ENCODE measurements at places on chromosomes 1 and 21.

GRCh38 chr1:67586596-67586995 lies 98.4 kb upstream of the GADD45A start:
- no peak for DNase-seq

- DNase-seq, result no peak
Observed at GRCh38 chr1:172533513-172534151, 682 bp downstream of the SUCO start.

DNA sequence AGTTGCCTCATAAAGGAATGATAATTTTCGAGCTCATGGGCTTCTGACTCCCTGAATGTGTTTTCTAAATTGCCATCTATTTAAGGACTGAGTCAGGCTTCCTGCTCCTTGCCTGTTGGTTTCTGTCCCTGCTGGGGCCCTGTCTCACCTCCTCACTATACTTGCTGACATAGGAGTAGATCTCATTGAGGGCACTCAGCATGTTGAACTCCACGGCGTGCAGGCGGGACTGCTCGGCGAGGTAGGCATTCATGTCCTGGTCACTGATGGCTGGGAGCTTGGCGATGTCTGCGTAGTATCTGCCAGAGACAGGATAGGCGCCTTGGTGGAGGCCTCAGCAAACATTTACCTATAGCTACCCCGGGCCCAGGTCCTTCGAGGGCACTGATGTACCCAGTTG lies 116.9 kb upstream of the CD34 start:
- no peak for DNase-seq

- no peak for DNase-seq
Observed at GRCh38 chr1:4422504-4423289, 231.7 kb upstream of the AJAP1 start.

- no peak for DNase-seq
Observed at GRCh38 chr1:201307231-201307630, 23.9 kb downstream of the PKP1 start.

DNA sequence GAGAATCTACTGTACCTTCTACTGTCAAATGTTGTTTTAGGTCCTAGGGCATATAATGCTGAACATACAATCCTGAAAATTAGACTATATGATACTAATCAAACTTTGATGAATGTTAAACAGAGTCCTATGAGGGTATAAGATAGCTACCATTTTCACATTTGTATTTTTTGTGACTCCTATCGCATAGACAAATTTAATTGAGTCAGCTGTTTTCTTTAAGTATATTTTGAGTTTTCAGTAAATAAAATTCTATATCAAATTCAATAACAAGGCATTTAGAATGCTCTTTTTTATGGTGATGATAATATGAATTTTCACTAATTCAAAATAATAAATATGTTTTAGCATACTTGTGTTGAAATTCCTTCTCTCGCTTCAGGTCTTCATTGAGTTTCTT lies 10.0 kb downstream of the LRRC39 start:
- DNase-seq, result no peak

DNA sequence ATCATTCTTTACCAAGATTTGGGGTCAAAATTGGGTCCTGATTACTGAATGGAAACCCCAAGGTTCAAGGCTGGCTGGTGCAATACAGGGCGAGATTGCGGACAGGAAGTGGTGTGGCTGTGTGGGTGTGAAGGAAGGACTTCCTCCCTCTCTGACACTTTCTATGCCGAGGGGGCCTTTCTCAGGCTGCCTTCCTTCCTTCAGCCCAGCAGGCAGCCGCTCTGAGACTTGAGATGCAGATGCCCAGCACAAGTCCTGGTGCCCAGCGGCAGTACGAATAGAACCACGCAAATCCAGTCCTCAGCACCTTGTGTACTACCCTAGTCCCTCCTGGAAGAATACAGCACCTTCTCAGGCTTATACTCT lies 16.3 kb downstream of the BATF3 start:
- no peak for DNase-seq

DNA sequence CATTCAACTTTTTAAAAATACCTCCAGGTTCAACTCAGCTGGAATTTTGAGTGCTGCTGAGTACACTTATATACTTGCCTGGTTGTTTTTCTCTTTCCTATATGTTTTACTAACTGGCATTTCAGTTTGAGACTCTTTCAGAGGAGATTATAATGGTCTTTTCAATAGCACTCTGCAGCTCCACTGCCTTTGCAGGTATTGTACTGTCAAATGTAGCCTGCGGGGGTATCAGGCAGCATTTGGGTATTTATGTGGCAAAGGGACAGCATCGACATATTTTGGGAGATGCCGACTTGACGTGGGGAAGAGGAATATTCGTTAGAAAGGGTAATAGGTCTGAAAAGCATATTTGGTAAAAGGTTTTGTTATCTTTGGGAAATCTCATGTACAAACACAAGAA lies 11.1 kb upstream of the TGFBR3 start:
- no peak for DNase-seq

DNA sequence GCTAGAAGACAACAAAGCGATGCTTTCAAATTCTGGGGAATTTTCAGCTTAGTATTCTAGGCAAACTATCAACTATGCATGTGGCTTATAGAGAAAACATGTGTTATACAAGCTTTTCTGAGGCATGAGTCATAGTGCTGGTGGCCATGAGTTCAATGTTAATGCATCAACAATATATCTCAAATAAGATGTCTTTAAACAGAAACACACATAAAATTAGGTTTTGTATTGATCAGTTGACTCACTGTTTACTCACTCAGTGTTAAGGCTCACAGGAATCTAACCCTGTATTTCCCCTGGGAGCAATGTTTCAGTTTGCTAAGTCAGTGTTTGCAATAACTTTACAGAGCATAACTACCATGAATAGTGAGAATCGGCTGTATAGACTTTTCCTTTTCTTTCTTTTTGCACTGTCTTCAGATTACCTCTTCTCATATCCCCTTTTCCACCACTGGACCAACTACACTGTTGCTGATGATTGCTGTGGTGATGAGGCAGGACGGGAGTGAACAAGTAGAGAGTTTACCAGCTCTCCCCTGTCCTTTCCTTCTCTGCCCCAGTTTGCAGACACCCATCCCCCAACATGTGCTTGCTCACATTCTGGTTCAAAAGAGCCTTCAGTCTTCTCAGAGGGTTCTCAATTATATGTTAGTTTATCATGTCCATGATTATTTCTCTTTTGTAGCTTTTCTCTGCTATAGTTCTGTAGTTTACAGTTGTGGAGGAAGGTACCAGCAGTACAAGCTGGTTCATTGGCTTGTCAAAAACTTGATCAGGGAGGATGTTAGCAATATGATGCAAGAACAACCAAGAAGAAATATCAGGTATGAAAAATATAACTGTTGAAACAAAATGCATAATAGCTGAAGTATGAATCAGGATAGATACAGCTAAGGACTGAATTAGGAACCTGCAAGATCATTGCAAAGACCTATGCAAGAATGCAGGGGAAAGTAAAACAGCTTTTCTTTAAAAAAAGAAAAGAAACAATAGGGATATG lies 23.9 kb downstream of the CD2 start:
- DNase-seq, result no peak

GRCh38 chr1:225409051-225409450 lies 18.8 kb downstream of the LBR start:
- DNase-seq, result no peak

- no peak for DNase-seq
Observed at GRCh38 chr21:15010645-15011044, 54.2 kb downstream of the NRIP1 start.

GRCh38 chr1:109427171-109427467 lies 871 bp upstream of the PSMA5 start:
- no peak for DNase-seq

- no peak for DNase-seq
Observed at GRCh38 chr1:219699870-219700269, 87.0 kb upstream of the ZC3H11B start.

- no peak for DNase-seq
Observed at GRCh38 chr1:62312698-62313097, 6.5 kb downstream of the KANK4 start.

- no peak for DNase-seq
Observed at GRCh38 chr1:18176619-18177018, 69.0 kb downstream of the IGSF21 start.

DNA sequence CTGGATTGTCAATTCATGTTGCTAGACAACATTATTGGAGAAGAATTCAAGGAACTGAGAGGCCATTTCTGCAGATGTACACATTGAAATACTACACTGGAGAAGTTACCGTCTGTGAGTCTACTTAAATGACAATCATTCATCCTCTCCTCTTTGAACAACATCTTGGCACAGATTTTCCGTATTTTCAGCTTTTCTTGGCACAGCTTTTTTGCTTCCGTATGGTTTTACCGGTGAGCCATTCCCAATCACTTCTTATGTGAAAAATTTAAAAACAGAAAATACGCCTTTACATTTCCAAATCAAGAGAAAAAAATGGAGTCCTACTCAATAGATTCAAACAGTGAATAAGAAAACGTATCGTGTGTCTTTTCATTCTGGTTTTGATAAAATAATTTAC lies 1493.7 kb downstream of the AMY1C start:
- DNase-seq, result no peak

DNA sequence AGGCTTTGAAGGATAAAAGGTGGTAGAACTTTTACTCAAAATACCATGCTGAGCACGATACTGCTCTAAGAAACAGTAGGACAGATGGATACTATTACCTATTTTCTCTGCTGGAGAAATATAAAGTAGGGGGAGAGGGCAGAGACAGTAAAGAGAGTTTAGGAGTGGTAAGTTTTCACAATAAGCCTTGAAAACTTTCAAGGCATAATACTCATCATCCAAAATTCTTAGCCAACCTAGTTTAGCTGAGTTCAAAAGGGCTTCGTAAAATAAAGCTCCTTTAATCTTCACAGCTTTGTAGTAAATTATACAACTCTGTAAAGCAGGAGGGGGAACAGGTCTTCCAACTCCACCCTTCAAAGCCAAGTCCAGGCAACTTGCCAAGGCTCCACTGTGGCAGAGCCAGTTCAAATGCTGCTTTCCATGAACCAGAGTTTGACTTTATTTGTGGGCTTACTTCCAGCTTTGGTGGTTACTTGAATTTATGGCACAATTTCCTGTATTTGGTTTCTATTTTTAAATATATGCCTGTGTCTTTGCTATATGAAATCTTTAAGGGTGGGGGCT lies 15.5 kb downstream of the TEX38 start:
- no peak for DNase-seq

DNA sequence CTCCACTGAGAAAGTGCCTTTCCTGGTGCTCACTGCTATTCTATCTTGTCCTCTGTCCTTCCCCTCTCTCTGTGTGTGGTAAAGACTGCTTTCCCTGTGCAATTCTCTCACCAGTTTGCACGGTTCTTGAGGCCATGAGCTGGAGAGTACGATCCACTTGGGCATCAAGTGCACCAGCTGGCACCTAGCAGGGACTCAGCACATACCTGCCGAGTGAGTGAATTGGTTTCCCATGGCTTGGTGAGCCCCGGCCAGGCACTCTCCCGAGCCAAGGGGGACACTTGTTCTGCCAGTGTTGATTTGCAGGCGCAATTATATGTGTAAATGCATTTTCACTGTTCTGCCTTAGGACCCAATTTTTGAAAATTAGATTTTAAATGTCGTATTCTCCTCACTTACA lies 313.5 kb downstream of the DISC1 start:
- no peak for DNase-seq

- DNase-seq, result no peak
Observed at GRCh38 chr21:44354775-44355771, 1.7 kb downstream of the TRPM2 start.

DNA sequence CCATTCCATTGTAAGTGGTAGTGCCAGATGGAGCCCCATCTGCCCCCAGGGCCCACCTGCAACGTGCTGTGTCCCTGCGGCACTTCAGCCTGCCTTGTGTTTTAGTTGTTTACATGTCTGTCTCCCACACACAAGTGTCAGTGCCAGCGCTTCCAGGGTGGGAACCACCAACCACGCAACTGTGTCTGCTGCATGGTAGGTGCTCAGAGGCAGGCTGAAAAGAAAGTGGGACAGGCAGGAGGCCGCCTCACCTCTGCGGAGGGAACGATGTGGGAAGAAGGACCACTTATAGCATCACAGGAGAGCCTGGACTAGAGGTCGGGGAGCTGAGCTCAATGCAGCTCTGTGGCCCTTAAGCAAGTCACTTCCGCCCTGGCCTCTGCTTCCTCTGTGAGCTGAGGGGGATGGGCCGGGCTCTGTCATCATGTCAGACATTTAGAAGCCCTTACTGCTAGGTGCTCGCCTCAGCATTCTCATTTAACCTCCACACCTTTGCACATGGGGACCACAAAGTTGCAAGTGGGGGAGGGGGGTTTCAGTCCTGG lies 17.9 kb downstream of the SLC9A1 start:
- no peak for DNase-seq

DNA sequence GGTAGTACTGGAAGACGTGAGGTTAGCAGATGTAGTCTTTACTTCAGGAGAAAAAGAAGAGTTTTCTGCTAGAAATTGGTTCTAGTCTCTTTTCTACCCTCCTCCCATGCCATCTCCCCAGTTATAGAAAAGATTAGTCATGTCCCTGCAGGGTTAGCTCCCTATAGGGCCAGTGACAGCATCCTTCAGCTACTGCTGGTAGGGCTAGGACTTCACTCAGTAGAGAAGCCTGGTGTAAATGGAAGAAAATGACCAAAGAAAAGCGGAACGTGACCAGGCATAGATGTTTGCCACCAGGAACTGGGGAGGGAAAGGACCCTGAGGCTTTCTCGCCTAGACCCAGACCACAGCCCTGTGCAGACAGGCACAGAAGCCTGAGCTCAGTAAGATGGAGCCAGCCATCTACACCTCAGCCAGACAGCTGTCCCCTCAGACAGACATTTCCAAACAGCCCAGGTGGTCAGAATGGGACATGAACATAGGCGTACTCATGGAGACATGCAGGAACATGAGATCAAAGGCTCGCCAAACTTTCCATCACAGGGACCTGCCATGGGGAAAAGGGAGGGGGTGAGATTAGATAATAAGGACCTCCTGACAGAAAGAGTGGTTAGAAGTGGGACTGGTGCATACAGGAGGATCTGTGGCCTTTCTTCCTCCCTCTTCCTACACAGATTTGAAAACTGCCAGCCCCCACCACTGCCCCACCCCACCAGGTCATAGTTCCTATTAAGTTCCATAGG lies 23.5 kb upstream of the SLAMF9 start:
- DNase-seq, result no peak

DNA sequence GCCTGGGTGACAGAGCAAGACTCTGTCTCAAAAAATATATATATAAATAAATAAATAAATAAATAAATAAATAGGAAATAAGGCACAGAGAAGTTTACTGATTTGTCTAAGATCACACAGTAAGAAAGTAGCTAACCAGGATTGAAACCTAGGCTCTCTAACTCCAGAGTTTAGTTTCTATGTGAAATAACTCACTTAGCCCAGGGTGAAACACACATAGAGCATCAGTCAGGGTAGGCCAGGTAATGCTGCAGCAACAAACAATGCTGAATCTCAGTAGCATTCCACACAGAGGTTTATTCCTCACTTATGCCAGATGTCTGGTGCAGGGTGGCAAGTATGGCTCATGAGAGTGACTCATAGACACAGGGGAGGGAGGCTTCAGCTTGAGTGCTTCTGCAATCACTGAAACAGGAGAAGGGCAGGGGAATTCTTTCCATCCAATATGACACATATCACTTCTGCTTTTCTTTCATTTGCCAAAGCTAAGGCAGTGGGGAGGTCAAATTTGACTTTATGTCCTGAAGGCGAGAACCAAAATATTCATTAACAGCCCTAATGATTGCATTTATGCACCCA lies 37.1 kb upstream of the KANK4 start:
- DNase-seq, result no peak

All from chondrocyte (in vitro differentiated cells).